ENCODE measurements at places on chromosomes 7 and 10.
A peak's percentile ranks its signal among the peaks of the same experiment; 100 is the strongest.

DNA sequence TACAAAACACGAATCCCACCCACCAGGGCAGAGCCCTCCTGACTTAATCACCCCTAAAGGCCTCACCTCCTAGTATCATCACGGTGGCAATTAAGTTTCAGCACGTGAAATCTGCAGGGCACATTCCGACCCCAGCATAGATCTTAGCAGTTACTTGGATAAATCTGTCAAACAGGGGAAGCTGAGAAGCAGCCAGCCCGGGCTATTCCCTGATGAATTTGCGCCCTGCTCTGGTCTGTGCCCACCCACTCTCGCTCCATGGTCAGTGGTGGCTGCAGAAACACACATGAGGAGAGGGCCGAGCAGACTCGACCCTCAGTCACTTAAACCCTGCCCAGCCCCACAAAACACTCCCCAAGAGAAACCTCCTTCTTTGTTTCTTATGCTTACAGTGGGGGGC lies 28.7 kb downstream of the INSIG1 start:
- no peak for DNase-seq

DNA sequence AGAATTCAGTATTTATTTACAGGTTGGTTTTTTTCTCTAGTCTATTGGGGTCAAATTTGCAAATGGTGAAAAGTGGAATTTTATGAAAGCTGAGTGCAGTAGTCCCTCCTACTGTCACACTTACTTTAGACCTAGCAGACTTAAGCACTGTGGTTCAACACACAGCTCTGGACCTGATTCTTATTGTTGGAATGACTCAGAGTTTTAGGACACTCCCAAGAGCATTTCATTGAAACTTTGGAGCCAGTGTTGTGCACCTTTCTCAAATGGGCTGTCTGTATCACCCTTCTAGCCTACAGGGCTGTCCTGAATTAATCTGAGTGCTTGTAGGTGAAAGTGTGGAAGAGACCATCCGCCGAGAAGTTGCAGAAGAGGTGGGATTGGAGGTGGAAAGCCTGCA lies 16.1 kb downstream of the NUDT13 start:
- DNase-seq, result no peak

DNA sequence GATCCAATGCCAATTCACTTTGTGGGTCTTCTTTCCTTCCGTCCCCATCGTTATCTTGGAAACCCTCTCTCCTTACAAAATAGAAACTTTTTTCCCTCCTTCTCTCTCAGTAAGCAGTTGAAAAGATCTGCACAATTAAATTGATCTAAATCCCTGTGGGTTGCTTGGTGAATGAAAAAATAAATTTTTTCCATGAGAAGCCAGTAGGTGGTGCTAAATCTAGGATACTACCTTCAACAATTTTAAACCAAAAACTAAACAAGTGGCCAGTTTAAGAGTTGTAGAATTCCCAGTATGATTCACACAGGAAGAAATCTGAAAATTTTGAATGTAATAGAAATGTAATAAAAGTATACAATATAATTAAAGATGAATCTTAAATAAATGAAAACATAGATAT lies 990.3 kb upstream of the ZNF722 start:
- no peak for DNase-seq

DNA sequence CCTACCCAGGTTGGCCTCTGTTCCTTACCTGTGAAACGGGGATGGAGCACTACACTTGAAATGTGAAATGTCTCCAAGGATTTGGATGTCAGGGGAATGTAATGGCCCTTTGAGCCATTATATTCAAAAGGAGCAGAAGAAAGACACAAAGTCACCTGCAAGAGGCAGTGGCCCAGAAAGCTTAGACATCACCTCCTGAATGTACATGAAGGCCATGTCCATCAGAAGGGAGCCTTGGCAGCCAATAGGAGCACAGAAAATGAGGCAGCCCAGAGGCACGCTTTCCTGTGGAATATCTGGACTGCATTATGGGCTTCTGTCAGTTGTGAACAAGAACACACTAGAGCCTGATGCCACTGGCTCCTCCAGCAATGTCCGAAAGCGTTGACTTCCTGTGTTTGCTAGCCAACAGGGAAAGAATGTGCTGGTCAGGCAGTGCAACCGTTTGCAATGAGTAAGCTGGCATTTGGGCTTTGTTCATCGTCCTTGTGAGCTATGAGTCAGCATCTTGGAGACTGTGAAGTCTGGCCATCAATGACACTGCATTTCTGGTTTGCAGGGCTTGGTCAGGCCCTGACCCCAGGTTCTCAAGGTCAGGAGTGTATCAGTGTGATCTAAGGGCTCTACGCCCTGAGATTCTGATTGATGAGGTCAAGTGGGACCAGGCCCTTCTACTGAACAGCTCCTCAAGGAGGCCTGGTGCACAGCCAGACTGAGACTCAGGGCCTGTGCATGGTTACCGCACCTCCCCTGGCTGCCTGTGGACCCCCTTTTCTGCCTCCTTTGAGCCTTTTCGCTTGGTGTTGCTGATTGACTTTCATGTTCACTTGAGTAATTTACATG lies 222.4 kb downstream of the RPS24 start:
- no peak for DNase-seq

- DNase-seq, result no peak
These were observed 37.1 kb upstream of the SRI start for GRCh38 chr7:88256906-88257305.

DNA sequence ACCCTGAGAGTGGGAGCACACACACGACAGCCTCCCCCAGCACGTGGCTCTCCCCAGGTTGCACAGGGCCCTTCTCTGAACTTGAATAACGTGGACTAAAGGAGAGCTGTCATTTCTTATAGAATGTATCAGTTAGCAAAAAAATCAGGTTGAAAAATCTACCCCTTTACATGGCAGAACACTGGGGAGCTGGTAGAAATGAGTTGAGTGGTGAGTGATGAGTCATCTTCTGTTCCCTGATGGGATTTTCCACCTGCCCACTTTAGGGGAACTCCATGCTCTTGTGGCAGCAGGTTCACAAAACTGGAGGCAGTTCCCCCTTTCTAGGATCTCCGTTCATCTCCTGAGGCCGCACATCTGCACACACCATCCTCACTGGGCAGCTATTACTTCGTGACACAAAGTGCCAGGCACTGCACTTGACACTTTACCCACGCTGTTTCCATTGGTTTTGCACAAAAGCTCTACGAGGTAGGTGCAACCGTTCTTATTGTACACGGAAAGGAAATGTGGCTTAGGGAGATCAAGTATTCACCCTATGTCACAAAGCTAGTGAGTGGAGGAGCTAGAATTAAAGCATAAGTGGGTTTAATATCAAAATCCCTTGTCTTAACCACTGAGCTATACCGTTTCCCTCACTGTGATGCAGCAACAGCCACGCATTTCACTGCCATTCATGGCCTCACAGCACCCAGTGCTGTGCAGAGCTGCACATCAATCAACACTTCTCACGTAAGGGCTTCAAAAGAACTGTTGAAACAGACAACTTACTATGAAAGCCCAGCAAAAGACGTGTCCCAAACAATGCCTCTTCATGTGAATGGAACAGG lies 80.2 kb downstream of the RNF216 start:
- no peak for DNase-seq

DNA sequence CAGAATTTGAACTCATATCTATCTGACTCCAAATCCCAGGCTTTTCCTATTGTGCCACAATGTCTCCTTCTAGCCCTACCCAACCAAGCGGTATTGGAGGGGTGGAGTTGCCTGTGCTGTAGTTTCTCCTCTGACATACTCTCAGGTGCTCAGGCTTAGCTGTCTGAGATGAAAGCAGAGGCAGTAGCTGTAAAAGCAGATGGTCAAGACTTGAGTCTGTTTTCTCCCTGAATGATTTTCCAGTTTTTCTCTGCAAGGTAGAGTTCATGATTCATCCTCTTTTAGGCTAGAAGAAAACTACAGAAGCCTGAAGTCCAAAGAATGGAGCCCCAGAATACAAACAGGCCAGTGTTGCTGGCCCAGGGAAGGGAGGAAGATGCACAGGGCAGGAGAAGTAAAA lies 130.0 kb downstream of the PDE1C start:
- no peak for DNase-seq

DNA sequence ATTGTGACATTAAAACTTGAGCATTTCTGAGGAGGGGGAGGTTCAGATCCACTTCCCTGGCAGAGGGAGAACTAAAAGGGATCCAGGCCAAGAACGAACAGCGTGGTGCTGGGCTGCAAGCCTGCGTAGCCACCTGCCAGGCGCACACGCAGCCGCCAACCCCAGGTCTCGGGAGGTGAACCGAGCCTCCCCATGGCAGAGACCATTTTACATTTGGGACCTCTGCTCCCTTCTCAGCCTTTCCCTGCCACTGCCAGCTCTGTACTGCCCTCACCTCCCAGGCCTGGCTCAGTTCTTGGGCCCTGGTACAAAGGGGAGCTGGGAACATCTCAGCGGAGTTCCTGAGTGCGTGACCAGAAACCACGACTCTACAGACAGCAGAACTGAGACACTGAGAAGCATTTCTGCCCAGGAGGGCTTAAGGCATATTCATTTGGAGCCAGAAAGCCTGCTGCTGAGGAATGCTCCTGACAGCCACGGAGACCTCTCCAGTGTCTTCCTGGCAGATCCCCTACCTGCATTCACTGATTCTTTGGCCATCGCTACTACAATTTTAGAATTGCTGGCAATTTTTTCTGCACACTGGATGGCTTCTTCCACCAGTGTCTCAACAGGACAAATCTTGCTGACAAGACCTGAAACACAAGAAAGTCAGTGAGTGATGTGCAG lies 7.6 kb downstream of the ECHS1 start:
- no peak for DNase-seq

GRCh38 chr7:81231301-81231838 lies 312.5 kb upstream of the SEMA3C start:
- no peak for DNase-seq

- DNase-seq, result no peak
These were observed 63.0 kb downstream of the FAS start for GRCh38 chr10:89053555-89053954.

- DNase-seq, result peak; percentile 6
These were observed 23.3 kb downstream of the OGDHL start for GRCh38 chr10:49738616-49739360.

GRCh38 chr10:62512732-62513475 lies 138.7 kb downstream of the ZNF365 start:
- DNase-seq, result no peak

- DNase-seq, result no peak
These were observed 67.0 kb downstream of the WDR37 start for GRCh38 chr10:1123198-1123597.

GRCh38 chr7:55472928-55473725 lies 99.2 kb downstream of the VOPP1 start:
- DNase-seq, result no peak

DNA sequence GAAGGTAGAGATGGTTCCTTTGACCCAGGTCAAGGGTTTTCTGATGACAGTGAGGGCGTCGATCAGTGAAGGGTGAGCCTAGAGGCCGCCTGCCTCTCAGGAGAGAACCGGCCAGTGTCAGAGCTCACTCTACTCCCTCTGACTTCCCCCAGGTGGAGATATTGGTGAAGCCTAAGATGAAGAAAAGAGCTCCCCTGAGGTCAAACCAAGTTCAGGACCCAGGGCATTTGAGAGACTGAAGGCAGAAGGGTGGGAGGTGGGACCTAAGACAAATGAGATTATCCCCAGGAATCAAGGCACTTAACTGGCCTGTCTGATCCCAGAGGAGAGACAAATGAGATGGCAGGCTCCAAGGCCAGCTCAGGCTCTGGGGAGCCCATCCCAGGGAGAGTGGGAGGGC lies 104.7 kb downstream of the CDH23 start:
- peak; percentile 60 for DNase-seq

DNA sequence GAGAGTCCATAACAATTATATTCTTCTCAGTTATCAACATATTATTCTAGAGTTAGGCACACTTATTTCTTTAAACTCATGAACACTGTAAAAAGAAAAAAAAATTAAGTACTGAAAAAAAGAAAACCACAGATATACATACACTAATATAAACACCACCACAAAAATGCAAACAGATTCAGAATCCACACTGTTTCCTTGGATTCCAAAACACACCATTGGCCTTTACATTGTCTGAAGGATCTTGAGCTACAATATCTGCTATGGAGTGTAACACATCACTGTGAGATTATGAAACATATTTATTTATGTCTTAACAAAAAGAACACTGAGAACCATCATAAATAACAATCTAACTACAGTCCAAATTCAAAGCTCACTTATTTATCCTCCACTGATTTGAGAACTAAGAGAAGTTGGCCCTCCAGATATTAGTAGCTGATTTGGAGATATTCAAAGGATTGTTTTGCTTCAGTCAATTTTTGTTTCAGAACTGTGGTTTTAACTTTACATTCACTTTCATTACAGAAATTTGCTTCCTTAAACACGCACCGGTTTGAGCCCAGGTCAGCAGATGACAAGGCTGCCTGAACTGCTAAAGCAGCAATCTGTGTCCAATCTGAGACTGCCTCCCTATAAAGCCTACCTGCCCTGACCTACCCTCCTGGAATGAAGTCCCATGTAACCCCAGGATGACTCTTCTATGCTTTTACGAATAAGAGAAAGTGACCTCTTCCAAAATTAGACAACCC lies 47.0 kb upstream of the CDK1 start:
- DNase-seq, result no peak

- DNase-seq, result no peak
These were observed 13.1 kb downstream of the PHTF2 start for GRCh38 chr7:77811516-77812289.

DNA sequence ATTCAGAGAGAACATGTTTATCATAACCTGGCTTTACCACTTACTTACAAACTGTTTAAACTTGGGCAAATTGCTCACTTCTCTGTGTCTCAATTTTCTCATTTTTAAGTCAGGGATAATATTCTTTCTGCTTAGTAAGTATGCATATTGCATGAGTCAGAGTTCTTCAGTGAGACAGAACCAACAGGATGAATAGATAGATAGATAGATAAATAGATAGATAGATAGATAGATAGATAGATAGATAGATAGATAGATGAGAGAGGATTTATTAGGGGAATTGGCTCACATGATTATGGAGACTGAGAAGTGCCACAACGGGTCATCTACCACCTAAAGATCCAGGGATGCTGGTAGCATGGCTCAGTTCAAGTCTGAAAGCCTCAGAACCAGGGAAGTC lies 15.7 kb upstream of the SMIM30 start:
- no peak for DNase-seq

- DNase-seq, result no peak
These were observed 9.4 kb downstream of the ZCWPW1 start for GRCh38 chr7:100418930-100419659.
